HuH-7.5 (cell line): ENCODE measurements at places on chromosomes 5 and 9.

DNA sequence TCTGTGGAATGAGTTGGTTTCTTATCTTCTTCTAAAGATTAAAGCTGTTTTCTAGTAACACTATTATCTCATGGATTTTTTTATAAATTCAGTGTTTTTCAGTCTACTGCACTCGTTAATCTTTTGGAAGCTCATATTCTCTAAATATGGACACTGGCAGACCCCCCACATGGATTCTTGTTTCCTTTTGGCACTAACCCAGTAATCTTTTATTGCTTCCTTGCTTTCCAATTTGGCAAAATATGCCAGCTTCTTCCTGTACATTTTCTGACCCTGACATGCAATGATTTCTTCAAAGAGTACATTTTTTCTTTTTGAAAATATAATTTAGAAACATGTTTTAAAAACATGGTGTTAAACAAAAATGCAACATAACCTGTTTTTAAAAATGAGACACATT is 474.2 kb upstream of the FTMT start:
- no peak for DNase-seq

GRCh38 chr9:112072721-112073638 is 102.1 kb downstream of the SUSD1 start:
- no peak for DNase-seq

DNA sequence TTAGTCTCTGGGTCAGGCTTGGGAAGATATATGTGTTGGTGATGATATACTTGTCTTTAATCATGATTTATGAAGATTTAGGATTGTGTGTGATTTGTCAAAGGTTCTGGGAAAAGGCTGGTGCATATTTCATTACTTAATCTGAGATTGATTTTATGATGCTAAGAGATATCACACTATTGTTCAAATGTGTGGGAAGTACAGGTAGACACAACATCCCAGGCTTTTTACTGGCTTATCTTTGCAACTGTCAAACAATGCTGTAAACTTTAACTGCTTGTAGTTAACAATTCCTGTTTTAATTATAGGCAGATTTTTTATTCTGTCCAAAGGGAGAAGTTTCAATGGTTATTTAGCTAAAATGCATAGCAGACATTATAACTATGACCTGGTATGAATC is 23.9 kb downstream of the PBX3 start:
- no peak for DNase-seq

DNA sequence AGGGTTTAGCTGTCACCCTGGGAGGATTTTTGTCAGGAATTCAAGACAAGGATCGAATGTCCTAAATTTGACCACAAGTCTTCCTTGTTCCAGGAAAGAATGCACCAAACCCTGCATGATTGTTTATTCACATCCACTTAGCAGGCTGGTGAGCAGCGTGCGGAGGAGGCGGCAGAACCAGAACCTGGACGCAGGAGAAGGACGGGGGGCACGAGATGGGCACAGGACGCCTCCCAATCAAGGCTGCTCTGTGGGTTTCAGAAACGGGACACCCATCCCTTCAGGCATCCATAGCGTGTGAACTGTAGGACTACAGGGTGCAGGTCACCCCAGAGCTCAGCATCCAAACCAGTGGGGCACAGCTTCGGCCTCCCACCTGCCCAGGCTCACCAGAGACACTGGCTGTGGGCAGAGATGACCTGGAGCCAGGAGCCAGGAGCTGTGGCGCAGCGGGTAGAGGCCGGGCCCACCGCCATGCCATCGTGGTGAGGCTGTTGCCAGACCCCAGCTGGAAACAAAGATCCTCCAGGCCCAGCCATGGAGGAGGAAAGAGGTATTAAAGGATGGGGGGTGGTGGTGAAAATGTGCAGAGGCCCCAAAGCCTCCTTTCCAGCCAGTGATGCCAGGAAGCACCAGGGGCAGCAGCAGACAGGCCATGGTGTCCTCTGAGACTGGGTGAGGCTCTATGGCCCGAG is 32.3 kb upstream of the ADAMTS2 start:
- no peak for DNase-seq

GRCh38 chr5:107771926-107772325 is 101.2 kb upstream of the EFNA5 start:
- DNase-seq = no peak

GRCh38 chr5:113047733-113048652 is 71.4 kb downstream of the DCP2 start:
- no peak for DNase-seq

- DNase-seq = no peak
Measured at GRCh38 chr9:113649054-113649453, 185.5 kb downstream of the RGS3 start.

GRCh38 chr9:16213781-16214515 is 656.5 kb downstream of the BNC2 start:
- DNase-seq = no peak

GRCh38 chr5:128279345-128279744 is 195.8 kb downstream of the SLC12A2 start:
- DNase-seq = no peak

DNA sequence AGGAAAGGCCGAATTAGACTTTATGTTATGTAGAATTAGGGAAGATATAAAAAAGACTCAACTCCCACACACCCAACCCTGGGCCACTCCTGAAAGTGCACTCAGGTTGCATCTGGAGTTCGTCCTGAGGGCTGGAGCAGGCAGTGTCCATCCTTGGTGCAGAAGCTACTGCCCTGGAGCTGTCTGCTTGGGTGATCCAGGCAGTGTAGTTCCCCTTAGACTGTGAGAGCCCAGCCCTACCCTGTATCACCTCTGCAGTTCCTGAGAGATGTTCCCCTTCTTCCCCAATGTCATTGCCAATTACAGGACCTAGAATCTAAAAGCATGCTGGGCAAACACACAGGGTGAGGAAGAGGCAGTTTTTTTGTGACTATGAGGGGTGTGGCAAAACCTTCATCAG is 368.3 kb upstream of the ST8SIA4 start:
- no peak for DNase-seq

- no peak for DNase-seq
Measured at GRCh38 chr5:176776916-176777315, 33.4 kb upstream of the UNC5A start.

- no peak for DNase-seq
Measured at GRCh38 chr5:124059200-124059599, 547.2 kb downstream of the CSNK1G3 start.

- DNase-seq = no peak
Measured at GRCh38 chr5:99187611-99188010, 258.8 kb upstream of the CHD1 start.

- no peak for DNase-seq
Measured at GRCh38 chr5:15827741-15828140, 327.8 kb downstream of the FBXL7 start.

- DNase-seq = no peak
Measured at GRCh38 chr9:2559192-2560152, 62.1 kb upstream of the VLDLR start.
